Tibial artery (tissue), 4 donors: ENCODE measurements at places on chromosomes 7 and 10.

DNA sequence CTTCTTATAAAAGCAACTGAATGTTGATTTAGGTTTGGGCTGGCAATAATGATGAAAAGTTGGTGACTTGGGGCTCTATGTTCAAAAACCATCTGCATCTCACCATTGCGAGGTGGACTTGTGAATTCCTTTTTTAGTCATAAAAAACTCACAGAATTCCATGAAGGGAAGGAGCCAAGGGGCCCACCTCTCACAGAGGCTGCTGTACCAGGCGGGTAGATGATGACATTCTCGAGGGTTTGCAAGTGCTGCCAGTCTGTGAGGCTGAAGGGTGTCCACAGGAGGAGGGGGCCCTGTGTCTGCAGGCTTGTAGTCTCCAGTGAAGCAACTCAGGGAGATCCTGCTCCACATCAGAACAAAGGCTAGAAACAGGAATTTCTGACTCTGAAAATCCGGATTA is 195.5 kb upstream of the ZNF32 start:
- DNase-seq, result peak; percentile 65

DNA sequence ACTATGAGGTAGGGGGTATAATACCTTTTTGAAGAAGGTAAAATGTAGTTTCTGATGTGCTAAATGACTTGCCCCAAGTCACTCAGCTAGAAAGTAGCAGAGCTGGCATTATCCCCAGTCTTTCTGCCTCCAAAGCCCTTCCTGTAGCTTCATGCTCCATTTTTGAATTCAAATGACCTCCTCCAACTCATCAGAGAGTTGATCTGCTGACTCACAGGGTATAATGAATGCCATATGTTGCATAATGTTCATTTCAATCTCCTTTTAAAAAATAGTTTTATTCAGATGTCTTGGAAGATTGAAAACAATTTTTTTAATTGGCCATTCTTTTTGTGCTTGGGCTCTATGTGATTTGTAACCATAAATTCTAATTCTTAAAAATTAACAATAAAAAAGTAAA is 272.8 kb upstream of the IMMP2L start:
- DNase-seq, result no peak

GRCh38 chr7:12619461-12620069 is 49.0 kb downstream of the SCIN start:
- DNase-seq, result no peak

DNA sequence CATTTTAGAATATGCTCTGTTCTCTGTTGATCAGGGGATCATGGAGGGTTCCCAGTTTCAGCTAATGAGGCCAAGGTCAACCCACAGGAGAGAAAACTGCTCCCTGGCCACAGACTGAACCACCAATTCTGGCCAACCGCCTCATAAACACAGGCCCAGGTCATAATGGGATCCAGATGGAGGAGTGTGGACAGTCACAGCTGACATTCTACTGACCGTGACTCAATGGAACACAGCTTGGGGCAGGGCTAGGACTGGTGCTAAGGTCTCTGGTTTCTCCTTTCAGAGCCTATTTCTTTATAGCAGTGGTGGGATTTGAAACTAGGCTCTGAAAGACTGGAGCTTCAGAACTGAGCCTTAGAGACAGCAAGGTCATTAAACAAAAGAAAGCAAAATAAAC is 68.3 kb downstream of the HIPK2 start:
- DNase-seq, result peak; percentile 70

GRCh38 chr10:85600744-85601081 is 765.9 kb downstream of the GRID1 start:
- DNase-seq, result no peak

- no peak for DNase-seq
Measured at GRCh38 chr10:124223711-124224085, 130.3 kb upstream of the CHST15 start.

DNA sequence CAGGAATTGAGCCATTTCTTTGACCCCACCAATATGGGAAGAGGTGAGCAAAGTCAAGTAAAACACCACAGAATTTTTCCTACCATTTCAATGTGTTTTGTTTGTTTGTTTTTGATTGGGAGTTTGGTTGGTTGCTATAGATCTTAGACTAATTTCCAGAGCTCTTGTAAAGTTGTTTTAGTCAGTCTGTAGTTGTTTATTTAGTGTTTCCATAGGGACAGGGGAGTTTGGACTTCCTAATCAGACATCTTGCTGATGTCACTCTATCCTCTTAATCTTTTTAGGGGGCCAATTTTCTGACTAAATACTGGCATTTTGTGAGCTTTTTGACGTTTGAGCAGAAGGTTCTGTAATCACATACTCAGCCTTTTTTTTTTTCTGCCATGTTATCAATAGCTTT is 266.9 kb downstream of the ABCA13 start:
- no peak for DNase-seq

- DNase-seq, result no peak
Measured at GRCh38 chr7:118745927-118746326, 521.4 kb downstream of the ANKRD7 start.

DNA sequence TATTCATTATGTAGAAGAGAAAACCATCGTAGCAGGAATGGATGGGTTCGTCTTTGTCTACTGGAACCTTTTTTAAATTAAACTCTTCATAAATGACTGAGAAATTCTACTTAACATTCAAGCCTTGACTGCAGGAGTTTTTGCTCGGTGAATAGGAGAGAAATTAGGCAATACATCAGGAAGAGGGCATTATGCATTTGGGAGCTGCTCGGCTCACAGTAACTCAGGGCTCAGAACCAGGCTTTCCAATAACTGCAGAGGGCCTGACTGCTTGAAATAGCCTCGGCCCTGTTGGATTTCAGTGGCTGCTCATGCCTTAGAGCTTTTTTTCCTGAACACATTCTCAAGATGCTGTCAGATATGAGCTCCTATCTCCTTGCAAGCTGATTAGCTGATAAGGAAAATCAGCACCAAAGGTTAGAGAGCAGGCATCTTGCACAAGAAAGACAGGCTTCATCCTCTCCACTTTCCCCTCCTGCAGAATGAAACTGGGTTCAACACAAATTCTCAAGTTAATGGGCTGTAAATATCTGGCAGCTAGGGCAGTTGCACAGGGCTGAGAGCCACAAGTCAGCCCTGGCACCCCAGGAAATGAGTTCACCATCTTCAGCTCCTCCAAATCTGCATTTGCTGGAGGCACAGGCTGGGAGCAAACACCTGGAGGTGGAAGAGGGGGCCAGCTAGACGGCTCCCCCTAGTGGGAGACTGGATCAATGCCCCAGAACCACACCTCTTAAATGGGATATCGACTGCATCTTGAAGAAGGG is 24.3 kb downstream of the TECTB start:
- DNase-seq, result no peak

GRCh38 chr10:119539359-119539825 is 3.1 kb downstream of the RGS10 start:
- DNase-seq, result no peak

- DNase-seq, result no peak
Measured at GRCh38 chr7:106615808-106616707, 44.9 kb downstream of the CCDC71L start.

DNA sequence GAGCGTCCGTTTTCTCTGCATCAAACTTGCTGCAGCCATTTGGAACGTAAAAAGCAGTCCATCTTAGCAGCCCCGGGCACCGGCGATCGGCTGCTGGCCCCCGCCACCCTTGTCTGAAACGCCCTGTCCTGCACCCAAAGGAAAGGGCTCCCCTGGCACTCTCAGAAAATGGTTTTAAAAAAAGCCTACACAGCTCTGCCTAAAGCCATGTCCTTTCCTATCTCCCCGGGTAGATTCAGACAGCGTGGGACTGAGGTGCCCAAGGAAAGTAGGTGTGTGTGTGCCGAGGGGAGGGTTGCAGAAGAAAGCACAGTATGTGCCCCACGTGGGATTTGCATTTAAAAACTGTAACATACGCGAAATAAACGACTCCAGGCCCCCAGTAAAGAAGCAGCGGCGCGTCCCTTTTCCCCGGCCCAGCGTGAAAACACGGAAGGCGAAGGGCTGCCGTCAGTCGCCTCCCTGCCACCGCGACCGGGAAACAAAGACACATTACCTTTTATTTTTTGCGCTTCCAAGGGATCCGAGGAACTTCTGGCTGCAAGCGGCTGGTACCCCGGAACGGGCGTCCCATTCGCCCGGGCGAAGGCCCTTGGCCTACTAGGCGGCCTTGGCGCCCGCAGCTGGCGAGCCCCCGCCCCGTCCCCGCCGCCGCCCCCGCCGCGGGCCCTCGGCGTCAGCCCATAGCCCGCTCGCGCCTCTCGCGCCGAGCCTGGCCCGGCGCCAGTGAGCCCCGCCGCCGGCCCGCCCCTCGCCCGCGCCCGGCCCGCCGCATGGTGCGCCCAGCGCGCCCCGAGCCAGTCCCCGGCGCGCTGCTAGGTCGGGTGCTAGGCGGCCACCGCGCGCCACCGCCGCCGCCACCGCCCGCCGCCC is 304.6 kb downstream of the PRPF18 start:
- peak; percentile 74 for DNase-seq

GRCh38 chr7:108375668-108376067 is 80.6 kb downstream of the NRCAM start:
- DNase-seq, result no peak

DNA sequence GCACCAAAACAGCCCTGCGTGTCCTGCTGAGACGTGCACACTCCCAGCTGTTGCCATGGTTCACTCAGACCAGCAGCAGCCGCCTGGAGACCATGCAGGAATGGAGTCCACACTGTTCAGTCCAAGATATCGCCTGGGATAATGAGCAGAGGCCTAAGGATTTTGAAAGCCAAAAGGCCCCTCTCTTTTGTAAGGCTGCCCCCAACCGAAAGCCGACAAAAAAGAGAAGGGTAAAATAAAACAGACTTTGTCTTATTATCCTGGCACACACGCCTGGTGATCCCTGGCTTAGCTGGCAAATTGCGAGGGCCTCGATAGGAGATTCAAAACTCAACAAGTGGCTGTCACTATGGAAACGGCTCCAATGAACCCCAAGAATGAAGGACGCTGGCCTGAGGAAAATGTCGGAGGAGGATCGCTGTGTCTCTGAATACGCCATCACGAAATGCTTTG is 263.6 kb downstream of the SKIDA1 start:
- DNase-seq, result no peak

DNA sequence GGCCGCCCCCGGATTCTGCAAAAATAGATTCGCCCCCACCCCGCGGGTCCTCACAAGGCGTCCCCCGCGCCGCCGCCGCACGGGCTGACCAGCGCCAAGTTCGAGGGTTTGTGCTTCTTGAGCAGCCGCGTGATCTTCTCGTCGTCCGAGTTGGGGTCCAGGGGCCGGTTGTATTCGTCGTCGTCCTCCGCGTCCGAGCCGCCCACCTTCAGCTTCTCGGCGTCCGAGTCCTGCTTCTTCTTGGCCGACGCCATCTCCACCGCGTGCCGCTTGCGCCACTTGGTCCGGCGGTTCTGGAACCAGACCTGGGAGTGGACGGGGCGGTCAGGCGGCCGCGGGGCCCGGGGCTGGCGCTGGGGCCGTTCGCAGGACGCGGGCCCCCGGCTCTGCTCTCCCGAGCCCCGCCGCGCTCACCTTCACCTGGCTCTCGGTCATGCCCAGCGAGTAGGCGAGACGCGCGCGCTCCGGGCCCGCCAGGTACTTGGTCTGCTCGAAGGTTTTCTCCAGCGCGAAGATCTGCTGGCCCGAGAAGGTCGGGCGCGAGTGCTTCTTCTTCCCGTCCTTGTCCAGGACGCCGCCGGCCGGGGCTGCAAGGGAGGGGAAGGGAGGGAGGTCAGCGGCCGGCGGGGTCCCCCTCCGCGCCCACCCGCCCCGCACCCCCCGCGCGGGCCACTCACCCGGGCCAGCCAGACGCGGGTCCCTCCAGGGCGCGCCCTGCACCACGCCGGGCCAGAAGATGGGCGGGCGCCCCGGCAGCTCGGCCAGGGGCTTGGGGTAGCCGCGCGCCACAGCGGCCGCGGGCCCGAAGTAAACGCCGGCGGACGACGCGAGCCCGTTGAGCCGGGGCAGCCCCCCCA is 853 bp downstream of the NKX6-2 start:
- no peak for DNase-seq

DNA sequence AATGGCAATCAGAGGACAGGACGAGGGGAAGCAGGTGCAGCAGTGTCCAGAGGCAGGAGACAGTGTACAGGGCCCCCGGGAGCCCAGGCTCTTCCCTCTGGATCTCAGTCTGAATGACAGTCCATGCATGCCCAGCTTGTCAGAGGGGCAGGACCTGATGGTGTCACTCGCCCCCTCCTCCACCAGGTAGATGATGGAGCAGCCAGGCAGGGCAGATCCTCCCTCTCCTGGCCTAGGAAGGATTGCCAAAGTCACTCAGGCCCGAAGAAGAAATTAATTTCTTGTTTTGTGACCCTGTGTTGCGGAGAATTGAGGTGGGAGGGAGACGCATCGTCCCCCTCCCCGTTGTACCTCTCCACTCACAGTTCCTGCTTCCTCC is 4.0 kb downstream of the VSTM4 start:
- DNase-seq, result no peak

DNA sequence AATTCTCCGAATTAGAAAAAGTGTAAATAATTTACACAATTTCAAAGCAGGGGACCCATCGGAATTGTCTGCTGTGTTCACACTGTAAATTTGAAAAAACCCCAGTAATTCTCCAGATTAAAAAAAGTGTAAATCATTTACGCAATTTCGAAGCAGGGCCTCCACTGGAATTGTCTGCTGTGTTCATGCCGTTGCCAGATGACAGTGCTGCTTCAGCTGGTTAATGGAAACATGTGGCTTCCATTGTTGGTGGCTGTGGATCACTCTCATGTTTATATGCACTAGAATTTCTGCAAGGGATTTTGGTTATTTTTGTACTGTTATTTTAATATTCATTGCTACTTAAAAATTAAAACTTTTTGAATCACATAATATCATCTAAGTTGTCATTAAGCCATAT is 88.8 kb upstream of the ELMO1 start:
- no peak for DNase-seq

DNA sequence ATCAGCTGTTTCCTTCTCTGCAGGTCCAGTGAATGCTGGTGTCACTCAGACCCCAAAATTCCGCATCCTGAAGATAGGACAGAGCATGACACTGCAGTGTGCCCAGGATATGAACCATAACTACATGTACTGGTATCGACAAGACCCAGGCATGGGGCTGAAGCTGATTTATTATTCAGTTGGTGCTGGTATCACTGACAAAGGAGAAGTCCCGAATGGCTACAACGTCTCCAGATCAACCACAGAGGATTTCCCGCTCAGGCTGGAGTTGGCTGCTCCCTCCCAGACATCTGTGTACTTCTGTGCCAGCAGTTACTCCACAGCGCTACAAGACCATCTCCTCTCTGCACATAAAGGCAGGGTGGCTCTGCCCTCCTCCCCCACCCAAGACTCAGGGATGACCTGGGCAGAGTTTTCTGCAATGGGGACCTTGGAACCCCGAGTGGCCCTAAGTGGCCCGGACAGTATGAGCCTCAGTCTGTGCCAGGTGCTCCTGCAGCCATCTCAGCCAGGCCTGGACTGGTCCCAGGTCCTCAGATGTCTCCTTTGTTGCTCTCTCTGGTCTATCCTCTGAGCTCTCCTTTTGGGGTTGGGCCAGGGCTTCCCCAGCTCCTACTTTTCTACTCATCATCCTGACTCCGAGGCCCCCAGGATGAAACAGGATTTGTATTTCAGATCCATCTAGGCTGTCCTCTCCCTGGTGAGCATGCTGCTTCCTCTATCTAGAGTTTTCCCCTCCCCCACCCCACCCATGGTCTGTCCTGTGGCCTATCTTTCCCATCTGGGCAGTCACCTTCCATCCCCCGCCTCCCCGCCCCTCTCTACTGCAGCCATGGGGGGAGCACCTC is 212.1 kb upstream of the PRSS58 start:
- DNase-seq, result peak; percentile 51

GRCh38 chr10:102796407-102797176 is 40.6 kb downstream of the CYP17A1 start:
- peak; percentile 94 for DNase-seq
